Mesothelial cell of epicardium (in vitro differentiated cells): ENCODE measurements at places on chromosomes 12 and 14. TPM values are rescaled to one million over a fixed set of nuclear protein-coding genes. Genes with fewer than 3 reads are reported as not detected.

The SMCO2 gene
- total RNA-seq, result not detected in 3 replicates

The DTX1 gene
- 1.2 to 1.6 TPM (median 1.4 TPM) in 3 replicates for total RNA-seq

The KIF5A gene
- 0.40 to 0.69 TPM (median 0.59 TPM) in 3 replicates for total RNA-seq

The ACVRL1 gene
- total RNA-seq, result 0.16 TPM in 1 of 3 replicates, not detected in the others

The KRT81 gene
- 0.16 TPM in 1 of 3 replicates, not detected in the others for total RNA-seq

The TBX3 gene
- total RNA-seq, result 409 to 427 TPM (median 425 TPM) in 3 replicates

- no peak within 1 kb of the TSS for H3K27ac ChIP-seq
- H3K4me3 ChIP-seq, result peak within 1 kb of the TSS; percentile 68
- H3K27me3 ChIP-seq, result peaks cover 87% of the 10 kb centered on the region
- DNase-seq, result peak; percentile 53
- peaks cover 6% of the 10 kb centered on the region for H3K4me1 ChIP-seq
- no peaks in the 10 kb centered on the region for H3K36me3 ChIP-seq
Observed at GRCh38 chr12:94147991-94148738, at the start of gene PLXNC1. Gene PLXNC1, plus strand, starts transcription at chr12:94148577. Its CDS starts 395 bp downstream, at chr12:94148972.

GRCh38 chr12:42794806-42795205, 205.3 kb upstream of the PRICKLE1 start:
- peaks cover 26% of the 10 kb centered on the region for H3K4me1 ChIP-seq
- DNase-seq, result no peak
- H3K27ac ChIP-seq, result no peak overlapping the region

GRCh38 chr12:99619389-99620158, 28.0 kb upstream of the GARIN6 start:
- no peak for DNase-seq
- H3K4me3 ChIP-seq, result no peak overlapping the region
- H3K4me1 ChIP-seq, result no peaks in the 10 kb centered on the region
- no peak overlapping the region for H3K27ac ChIP-seq

DNA sequence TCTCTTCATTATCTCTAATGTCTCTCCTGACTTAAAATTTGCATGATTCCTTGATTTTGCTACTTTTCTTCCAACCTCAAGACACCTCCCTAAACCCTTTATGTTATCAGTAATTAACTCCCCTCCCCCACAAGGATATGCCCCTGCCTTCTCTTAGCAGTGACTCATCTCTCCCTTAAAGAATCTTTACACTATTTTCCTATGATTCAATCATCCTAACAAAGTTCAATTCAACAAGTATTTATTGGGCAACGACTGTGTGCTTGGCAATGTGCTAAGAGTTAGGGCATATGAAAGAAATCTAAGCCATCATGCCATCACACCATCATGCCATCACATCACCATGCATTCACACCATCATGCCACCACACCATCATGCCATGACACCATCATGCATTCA, 80.1 kb downstream of the ANO2 start:
- no peak overlapping the region for H3K27ac ChIP-seq
- H3K27me3 ChIP-seq, result peaks cover 4% of the 10 kb centered on the region
- H3K4me1 ChIP-seq, result no peaks in the 10 kb centered on the region
- H3K36me3 ChIP-seq, result no peaks in the 10 kb centered on the region
- H3K4me3 ChIP-seq, result no peak overlapping the region

DNA sequence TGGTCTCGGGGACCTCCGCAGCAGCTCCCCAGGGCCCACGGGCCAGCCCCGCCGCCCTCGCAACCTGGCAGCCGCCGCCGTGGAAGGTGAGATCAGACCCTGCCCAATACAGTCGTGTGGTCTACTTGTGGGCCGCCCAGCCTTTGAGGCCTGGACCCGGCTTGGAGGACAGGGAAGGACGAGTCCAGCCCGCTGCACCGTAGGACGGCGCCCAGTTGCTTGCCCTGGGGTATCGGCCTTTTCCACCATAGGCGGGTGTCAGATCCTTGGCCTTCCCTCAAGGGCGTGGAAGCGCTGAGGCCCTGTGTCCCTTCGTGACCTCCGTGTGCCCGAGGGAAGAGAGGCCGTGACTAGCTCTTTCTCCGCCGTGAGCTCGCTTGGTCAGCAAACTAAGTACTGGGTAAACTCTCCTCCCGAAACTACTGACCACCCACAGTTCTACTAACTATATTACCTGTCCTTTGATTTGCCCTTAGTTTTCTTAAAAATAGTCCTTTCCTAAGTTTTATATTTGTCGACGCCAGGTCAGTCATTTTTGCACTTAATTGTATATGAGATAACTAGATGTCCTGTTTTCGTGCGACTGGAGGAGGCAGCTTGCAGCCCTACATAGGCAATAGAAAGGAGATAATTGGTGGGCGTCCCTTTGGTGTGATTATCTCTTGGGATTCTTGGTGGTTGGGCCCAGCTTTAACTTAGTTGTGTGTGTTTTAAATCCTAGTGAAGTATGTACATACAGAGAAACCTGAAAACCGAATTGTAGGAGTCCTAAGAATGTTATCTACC, 757 bp downstream of the SLC25A3 start:
- peak overlapping the region; percentile 92 for H3K4me3 ChIP-seq
- H3K27ac ChIP-seq, result peak overlapping the region; percentile 98
- H3K4me1 ChIP-seq, result peaks cover 18% of the 10 kb centered on the region
- peaks cover 11% of the 10 kb centered on the region for H3K36me3 ChIP-seq
- H3K27me3 ChIP-seq, result no peaks in the 10 kb centered on the region

GRCh38 chr12:7837366-7837765, 35.3 kb downstream of the SLC2A14 start:
- peaks cover 48% of the 10 kb centered on the region for H3K4me1 ChIP-seq
- no peaks in the 10 kb centered on the region for H3K36me3 ChIP-seq
- no peak for DNase-seq
- H3K4me3 ChIP-seq, result no peak overlapping the region

DNA sequence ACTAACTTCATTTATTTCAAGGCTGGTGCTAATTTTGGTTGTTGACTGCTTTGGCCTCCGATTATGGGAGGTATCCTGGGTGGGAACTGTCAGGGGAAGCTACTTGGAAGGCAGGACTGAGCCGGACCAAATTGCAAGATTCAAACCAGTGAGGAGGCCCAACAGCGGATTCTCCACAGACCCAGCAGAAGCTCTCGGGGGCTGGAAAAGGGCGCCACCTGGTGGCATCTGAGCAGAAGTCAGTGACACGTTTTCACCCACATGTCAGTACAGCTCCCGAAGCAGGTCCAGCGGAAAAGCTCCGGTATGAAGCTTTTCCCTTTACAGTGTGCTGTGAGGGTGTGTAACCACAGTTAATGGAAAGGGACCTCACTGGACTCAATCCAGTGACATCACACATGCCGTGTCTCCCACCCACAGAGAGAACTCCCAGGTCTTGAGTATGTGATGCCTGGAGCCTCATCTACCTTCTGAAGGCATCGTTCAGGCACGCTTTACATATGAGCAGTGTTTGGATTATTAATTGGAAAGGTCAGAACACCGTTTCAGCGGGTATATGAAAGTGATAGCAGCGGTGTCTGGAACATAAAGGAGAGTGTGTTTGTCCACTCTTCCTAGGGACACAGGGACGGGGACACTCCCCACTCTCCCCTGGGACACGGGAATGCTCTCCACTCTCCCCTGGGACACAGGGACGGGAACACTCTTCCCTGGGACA, 3.6 kb upstream of the P2RX2 start:
- H3K27ac ChIP-seq, result no peak overlapping the region
- H3K27me3 ChIP-seq, result peaks cover 55% of the 10 kb centered on the region
- H3K4me1 ChIP-seq, result peaks cover 6% of the 10 kb centered on the region
- DNase-seq, result no peak
- no peaks in the 10 kb centered on the region for H3K36me3 ChIP-seq

GRCh38 chr12:77953528-77954205, 123.0 kb downstream of the NAV3 start:
- H3K36me3 ChIP-seq, result peaks cover 12% of the 10 kb centered on the region
- H3K27me3 ChIP-seq, result peaks cover 8% of the 10 kb centered on the region
- peaks cover 11% of the 10 kb centered on the region for H3K4me1 ChIP-seq
- H3K4me3 ChIP-seq, result no peak overlapping the region
- DNase-seq, result no peak

GRCh38 chr12:78035901-78036606, 205.4 kb downstream of the NAV3 start:
- no peak overlapping the region for H3K27ac ChIP-seq
- peaks cover 42% of the 10 kb centered on the region for H3K4me1 ChIP-seq
- no peaks in the 10 kb centered on the region for H3K36me3 ChIP-seq
- peaks cover 8% of the 10 kb centered on the region for H3K27me3 ChIP-seq
- peak overlapping the region; percentile 1 for H3K4me3 ChIP-seq

DNA sequence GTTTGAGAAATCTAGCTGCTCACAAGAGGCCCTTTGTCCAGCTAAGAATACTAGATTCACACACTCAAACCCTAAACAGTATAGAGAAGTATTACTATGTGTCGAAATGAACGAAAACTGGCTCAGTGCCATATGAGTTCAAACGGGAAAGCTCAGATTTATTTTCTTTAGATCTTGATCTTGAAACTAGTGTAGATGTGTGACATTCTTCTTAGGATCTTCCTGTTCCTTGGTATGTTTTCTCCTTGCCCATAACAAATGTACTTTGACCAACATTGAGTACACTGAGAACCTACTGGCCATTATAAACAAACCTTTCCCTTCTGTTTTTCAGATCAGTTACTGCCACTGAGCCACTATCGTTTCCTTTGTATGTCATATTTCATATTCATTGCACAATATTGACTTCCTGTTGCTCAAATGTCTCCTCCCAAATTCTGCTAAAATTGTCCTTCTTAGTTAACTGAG, 21.3 kb downstream of the MYBPC1 start:
- H3K4me1 ChIP-seq, result peaks cover 33% of the 10 kb centered on the region
- H3K36me3 ChIP-seq, result no peaks in the 10 kb centered on the region
- H3K27ac ChIP-seq, result peak overlapping the region; percentile 76
- H3K27me3 ChIP-seq, result no peaks in the 10 kb centered on the region
